ENCODE measurements at places on chromosomes 4 and X.

DNA sequence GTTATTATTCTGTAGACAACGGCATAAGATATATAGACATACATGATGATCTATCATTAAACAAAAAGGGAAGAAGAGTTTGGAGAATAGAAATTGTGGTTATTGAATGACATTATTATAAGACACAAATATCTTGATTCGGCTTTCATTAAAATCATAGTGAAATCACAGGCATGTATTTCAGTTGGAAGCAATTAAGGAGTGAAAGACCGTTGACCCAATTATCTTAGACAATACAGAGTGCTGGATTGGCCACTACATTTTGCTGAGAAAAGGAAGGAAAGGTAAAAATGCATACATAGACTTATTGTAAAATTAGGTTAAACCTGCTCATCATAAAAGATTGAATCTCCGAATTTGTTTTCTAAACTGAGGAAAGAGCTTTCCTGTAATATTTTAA, 209.8 kb downstream of the KCNIP4 start:
- no peaks in the 10 kb centered on the region for H3K27me3 ChIP-seq
- H3K27ac ChIP-seq: no peak overlapping the region
- no peak overlapping the region for H3K4me3 ChIP-seq
- no peak for DNase-seq

- H3K27me3 ChIP-seq: no peaks in the 10 kb centered on the region
- H3K4me3 ChIP-seq: no peak overlapping the region
- no peaks in the 10 kb centered on the region for H3K36me3 ChIP-seq
- DNase-seq: no peak
- H3K4me1 ChIP-seq: no peaks in the 10 kb centered on the region
- no peak overlapping the region for H3K27ac ChIP-seq
These were observed 212.3 kb upstream of the BCOR start for GRCh38 chrX:40310016-40310415.

- no peak overlapping the region for H3K4me3 ChIP-seq
- H3K4me1 ChIP-seq: no peaks in the 10 kb centered on the region
- H3K27me3 ChIP-seq: no peaks in the 10 kb centered on the region
- H3K27ac ChIP-seq: no peak overlapping the region
- no peaks in the 10 kb centered on the region for H3K36me3 ChIP-seq
- no peak for DNase-seq
These were observed 8.3 kb upstream of the GRPEL1 start for GRCh38 chr4:7075962-7076695.

DNA sequence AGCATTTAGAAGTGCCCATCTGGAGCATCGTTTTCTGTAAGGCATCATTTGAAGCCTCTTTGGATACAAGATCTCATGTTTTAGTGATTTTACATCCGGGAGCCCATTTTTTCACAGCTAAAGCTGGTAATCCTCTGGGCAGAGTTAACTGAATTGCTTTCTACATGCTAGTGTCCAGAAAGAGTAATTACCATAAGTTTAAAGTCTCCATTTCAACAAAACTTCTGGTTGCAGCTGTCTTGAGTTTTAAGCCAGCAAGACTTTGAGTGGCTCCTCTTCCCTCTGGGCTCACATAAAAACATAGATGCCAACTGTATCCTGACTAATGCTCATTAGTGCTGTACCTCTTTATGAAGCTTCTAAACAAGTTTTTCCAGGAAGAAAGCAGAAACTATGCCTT, 65.4 kb downstream of the GPRIN3 start:
- H3K27ac ChIP-seq: no peak overlapping the region
- no peak for DNase-seq
- H3K36me3 ChIP-seq: no peaks in the 10 kb centered on the region
- no peaks in the 10 kb centered on the region for H3K27me3 ChIP-seq

DNA sequence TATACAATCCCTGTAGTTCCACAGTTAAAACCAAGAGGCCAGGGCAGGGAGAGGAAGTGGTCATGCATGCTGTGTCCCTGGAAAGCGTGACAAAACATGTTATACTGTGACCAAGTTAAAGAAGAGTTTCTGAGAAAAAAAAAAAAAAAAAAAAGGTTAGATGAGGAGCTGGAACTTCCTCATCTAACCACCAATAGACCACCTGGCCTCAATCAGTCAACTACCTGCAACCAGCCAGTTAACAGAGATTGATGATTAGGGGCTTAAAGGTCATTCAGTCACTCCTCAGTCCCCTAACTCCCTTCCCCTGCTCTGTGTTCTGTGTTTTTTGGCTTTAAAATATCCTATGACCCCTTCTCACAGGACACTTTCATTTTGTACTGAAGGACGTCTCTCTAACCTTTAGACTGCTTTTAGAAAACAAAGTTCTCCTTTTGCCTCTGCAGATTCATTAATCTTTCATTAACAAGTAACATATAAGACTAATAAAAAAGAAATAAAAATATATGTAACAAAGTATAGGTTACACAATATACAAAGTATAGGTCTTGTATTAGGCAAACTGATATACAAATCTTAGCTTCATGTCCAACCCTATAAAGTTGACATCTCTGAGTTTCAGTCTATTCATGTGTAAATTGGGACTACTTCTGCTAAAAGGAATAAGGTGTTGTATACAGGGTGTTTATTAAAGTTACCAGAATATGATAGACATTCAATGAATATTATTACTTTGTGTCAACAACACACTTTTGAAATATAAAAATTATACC, 179.1 kb upstream of the NDST4 start:
- no peaks in the 10 kb centered on the region for H3K27me3 ChIP-seq
- H3K27ac ChIP-seq: no peak overlapping the region
- no peaks in the 10 kb centered on the region for H3K4me1 ChIP-seq

DNA sequence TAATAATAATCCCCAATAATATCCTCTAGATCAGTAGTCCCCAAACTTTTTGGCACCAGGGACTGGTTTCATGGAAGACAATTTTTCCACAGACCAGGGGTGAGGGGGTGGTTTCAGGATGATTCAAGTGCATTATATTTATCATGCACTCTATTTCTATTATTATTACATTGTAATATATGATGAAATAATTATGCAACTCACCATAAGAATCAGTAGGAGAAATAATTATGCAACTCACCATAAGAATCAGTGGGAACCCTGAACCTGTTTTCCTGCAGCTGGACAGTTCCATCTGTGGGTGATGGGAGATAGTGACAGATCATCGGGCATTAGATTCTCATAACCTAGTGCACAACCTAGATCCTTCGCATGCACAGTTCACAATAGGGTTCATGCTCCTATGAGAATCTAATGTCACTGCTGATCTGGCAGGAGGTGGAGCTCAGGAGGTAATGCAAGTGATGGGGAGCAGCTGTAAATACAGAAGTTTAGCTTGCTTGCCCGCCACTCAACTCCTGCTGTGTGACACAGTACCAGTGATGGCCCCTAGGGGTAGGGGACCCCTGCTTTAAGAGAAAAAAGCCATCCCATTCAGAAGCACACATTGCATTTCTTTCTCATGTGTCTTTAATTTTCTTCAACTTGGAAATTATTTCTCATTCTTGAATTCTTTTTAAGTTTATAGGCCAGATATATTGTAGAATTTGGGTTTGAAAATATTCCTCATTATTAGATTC, 16.0 kb upstream of the SH3RF1 start:
- H3K27ac ChIP-seq: no peak overlapping the region
- no peaks in the 10 kb centered on the region for H3K27me3 ChIP-seq
- no peak for DNase-seq
- no peaks in the 10 kb centered on the region for H3K36me3 ChIP-seq
- H3K4me3 ChIP-seq: no peak overlapping the region

DNA sequence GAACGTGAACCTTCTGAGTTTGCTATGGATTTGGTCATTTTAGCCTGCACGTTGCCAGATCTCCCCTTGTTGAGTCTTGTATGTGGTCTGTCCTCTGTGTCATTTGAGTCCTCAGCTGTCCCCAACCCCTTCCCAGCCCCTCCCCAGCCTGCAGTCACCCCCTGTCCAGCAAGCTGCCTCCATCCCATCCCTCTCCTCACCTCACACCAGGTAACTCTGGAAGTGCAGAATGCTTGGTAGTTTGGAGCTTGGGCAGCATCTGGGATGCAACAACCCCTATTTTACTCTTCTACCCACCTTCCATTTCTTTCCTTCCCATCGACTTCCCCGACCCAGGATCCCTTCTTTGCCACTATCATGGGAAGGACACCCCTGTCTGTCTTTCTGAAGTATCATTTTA, 18.4 kb downstream of the GABRQ start:
- no peaks in the 10 kb centered on the region for H3K27me3 ChIP-seq
- no peak overlapping the region for H3K27ac ChIP-seq
- H3K4me3 ChIP-seq: no peak overlapping the region
- H3K36me3 ChIP-seq: no peaks in the 10 kb centered on the region
- DNase-seq: no peak

DNA sequence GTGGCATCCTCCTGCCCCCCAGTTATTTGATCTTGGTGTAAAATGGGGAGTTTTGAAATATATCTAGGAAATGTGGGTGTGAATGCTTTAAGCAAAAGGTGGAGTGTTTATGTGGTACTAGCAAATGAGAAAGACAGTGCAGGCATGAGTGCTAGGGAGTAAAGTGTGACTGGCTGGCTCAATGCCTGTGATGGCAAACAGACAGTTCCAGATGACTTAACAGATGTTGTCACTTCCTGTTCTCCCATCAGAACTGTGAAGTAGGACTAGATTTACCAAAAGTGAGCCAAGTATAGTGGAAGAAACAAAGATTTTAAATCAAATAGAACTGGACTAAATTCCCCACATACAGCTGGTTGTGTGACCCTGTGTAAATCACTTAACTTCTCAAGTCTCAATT, 8.4 kb upstream of the AMOT start:
- no peaks in the 10 kb centered on the region for H3K36me3 ChIP-seq
- no peaks in the 10 kb centered on the region for H3K27me3 ChIP-seq
- no peak overlapping the region for H3K27ac ChIP-seq
- DNase-seq: no peak
- no peaks in the 10 kb centered on the region for H3K4me1 ChIP-seq
- no peak overlapping the region for H3K4me3 ChIP-seq

GRCh38 chr4:5638976-5639375, 69.4 kb downstream of the EVC2 start:
- no peak for DNase-seq
- no peaks in the 10 kb centered on the region for H3K36me3 ChIP-seq
- no peak overlapping the region for H3K4me3 ChIP-seq
- no peaks in the 10 kb centered on the region for H3K4me1 ChIP-seq

- no peak overlapping the region for H3K4me3 ChIP-seq
- no peaks in the 10 kb centered on the region for H3K36me3 ChIP-seq
- DNase-seq: no peak
- H3K27ac ChIP-seq: no peak overlapping the region
- no peaks in the 10 kb centered on the region for H3K4me1 ChIP-seq
These were observed 29.3 kb downstream of the INTS12 start for GRCh38 chr4:105679186-105679585.

DNA sequence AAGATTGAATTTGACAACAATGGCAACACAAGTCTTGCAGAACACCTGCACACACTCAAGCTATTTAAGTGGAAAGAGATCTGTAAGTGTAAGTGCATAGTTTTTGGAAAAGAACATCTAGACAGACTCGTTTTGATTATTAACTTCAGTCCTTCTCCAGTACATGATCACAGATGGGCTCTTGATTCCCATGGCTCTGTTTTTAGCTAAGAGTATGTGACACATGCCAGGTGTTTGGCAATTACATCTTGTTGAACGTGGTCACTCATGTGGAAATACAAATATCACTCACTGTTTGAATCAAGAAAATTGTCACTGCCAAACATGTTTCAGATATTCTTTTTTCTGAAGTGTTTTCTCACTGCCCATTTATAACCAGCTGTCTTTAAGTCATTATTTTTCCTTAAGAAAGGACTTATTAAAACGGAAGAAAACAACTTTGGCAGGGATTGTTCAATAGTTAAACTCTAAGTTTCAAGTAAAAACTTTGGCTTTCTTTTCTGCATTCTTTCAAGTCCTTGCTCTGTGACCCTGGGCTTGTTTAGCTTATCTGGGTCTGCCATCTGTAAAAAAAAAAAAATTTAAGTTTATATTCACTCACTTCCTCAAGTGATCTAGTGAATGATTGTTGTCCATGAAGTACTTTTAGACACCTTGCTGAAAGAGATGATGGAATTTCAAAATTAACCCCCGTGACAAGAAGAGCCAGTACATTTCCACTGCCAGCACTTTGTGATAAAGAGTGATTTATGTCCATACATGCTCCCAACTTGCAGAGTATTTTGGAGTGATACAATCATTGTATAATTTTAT, 125.4 kb downstream of the ATXN3L start:
- no peak overlapping the region for H3K4me3 ChIP-seq
- H3K27me3 ChIP-seq: no peaks in the 10 kb centered on the region
- H3K27ac ChIP-seq: no peak overlapping the region
- no peaks in the 10 kb centered on the region for H3K36me3 ChIP-seq
- DNase-seq: no peak
- H3K4me1 ChIP-seq: no peaks in the 10 kb centered on the region

DNA sequence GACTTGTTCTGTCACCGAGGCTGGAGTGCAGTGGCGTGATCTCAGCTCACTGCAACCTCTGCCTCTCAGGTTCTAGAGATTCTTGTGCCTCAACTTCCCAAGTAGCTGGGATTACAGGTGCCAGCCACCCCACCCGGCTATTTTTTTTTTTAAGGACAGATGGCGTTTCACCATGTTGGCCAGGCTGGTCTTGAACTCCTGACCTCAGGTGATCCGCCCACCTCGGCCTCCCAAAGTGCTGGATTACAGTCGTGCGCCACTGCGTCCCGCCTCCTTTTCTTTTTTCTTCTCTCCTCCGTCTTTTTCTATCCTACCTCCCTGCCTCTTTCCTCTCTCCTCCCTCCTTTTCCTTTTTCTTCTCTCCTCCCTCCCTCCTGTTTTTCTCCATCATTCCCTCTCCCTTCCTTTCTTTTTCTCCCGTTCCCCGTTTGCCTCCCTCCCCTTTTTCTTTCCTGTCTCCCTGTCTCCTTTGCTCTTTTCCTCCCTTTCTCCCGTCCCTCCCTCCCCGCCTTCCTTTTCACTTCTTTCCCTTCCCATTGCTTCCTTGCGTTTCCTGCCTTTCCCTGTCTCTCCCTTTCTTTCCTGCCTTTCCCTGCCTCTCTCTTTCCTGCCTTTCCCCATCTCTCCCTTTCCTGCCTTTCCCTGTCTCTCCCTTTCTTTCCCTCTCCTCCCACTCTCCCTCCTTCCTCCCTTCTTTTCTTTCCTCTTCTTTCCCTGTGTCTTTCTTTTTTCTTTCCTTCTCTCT, 2.1 kb upstream of the SLC25A6 start:
- H3K27me3 ChIP-seq: no peaks in the 10 kb centered on the region
- H3K36me3 ChIP-seq: peaks cover 17% of the 10 kb centered on the region
- H3K4me3 ChIP-seq: no peak overlapping the region
- no peak overlapping the region for H3K27ac ChIP-seq
- no peak for DNase-seq

GRCh38 chr4:6378493-6379445, 93.6 kb downstream of the PPP2R2C start:
- H3K27me3 ChIP-seq: no peaks in the 10 kb centered on the region
- H3K4me1 ChIP-seq: no peaks in the 10 kb centered on the region
- H3K36me3 ChIP-seq: no peaks in the 10 kb centered on the region
- no peak overlapping the region for H3K27ac ChIP-seq
- no peak overlapping the region for H3K4me3 ChIP-seq

DNA sequence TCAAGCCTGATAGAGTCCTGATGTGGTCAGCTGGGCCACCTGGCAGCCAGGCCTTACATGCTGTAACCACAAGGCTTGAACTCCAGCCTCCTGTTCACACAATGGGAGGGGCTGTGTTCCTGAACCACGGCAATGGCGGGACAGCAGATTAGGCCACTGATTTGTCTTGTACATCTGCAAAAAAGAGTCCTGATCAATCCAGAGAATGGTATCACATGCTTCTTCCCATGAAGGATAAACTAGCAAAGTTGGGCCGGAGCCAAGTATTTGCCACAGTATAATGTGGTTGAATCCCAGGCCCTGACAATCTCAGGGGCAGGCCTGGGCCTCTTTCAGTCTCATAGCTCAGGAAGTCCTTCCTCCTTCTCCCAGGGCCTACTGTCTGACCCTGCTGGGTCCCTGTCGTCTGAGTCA, 2182.5 kb upstream of the AGA start:
- H3K36me3 ChIP-seq: no peaks in the 10 kb centered on the region
- H3K4me1 ChIP-seq: no peaks in the 10 kb centered on the region
- H3K27ac ChIP-seq: no peak overlapping the region

All from prostate gland (tissue), 2 donors.